ENCODE measurements at places on chromosomes 1 and 21. TPM values are rescaled to one million over a fixed set of nuclear protein-coding genes. Genes with fewer than 3 reads are reported as not detected.

SH3BGR gene
- 6.9 TPM for total RNA-seq

PRR9 gene
- not detected for total RNA-seq

GPR161 gene
- total RNA-seq, result 16.4 TPM

CADM3 gene
- total RNA-seq, result 0.04 TPM

HEYL gene
- 4.8 TPM for total RNA-seq

GNAT2 gene
- total RNA-seq, result not detected

CCDC190 gene
- not detected for total RNA-seq

AMY2A gene
- total RNA-seq, result not detected

OR10X1 gene
- not detected for total RNA-seq

SFT2D2 gene
- total RNA-seq, result 42.1 TPM

LRRC38 gene
- total RNA-seq, result 1.6 TPM

ACTL8 gene
- total RNA-seq, result 0.17 TPM

MAP1LC3C gene
- total RNA-seq, result 0.27 TPM

CD5L gene
- total RNA-seq, result not detected

PDC gene
- total RNA-seq, result not detected

TPTE gene
- total RNA-seq, result not detected

PAPPA2 gene
- 6.9 TPM for total RNA-seq

TEX38 gene
- not detected for total RNA-seq

FCRL4 gene
- total RNA-seq, result not detected

CYP4X1 gene
- 0.34 TPM for total RNA-seq

PLA2G2E gene
- not detected for total RNA-seq

SH2D2A gene
- 2.3 TPM for total RNA-seq

PSRC1 gene
- total RNA-seq, result 5.5 TPM

NGF gene
- total RNA-seq, result 3.4 TPM

WNT4 gene
- total RNA-seq, result 0.58 TPM

GPR157 gene
- total RNA-seq, result 6.4 TPM
